ENCODE measurements at places on chromosomes 3 and 15. TPM values are rescaled to one million over a fixed set of nuclear protein-coding genes. Genes with fewer than 3 reads are reported as not detected.
A peak's percentile ranks its signal among the peaks of the same experiment; 100 is the strongest.

ARHGEF26 gene
- total RNA-seq = not detected

GRCh38 chr3:179068779-179069530 lies 2.7 kb downstream of the ZMAT3 start:
- no peak overlapping the region for H3K4me3 ChIP-seq
- peaks cover 3% of the 10 kb centered on the region for H3K36me3 ChIP-seq
- H3K27me3 ChIP-seq = no peaks in the 10 kb centered on the region
- H3K4me1 ChIP-seq = peaks cover 23% of the 10 kb centered on the region

- no peak for DNase-seq
- H3K4me3 ChIP-seq = no peak overlapping the region
- H3K27ac ChIP-seq = no peak overlapping the region
- H3K36me3 ChIP-seq = peaks cover 60% of the 10 kb centered on the region
Measured at GRCh38 chr3:52228266-52228665, 2.8 kb upstream of the TLR9 start.

IQCB1 gene
- total RNA-seq = 54.6 TPM

GRCh38 chr3:185961675-185962232 lies 23.9 kb upstream of the TRA2B start:
- H3K27me3 ChIP-seq = no peaks in the 10 kb centered on the region
- DNase-seq = no peak
- no peaks in the 10 kb centered on the region for H3K36me3 ChIP-seq
- no peaks in the 10 kb centered on the region for H3K4me1 ChIP-seq
- H3K4me3 ChIP-seq = no peak overlapping the region

DNA sequence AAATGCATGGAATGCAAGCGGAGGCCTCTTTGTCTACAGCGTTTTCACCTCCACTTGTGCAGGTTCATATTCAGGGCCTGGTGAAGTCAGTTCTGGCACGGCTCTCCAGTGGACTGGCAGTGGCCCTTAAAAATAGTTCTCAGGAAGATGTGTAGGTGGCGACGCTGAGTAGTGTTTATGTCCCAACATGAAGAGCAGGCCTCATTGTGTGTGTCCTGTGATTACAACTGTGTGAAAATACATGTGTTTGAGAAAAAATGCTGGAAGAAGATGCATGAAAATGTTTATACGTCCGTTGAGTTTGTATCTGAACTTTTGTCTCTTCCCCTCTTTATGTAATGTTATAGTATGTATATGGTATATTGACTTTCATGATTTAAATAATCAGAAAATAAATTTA lies 7.2 kb downstream of the LIPC start:
- no peak for DNase-seq
- no peak overlapping the region for H3K27ac ChIP-seq
- H3K4me1 ChIP-seq = no peaks in the 10 kb centered on the region
- H3K27me3 ChIP-seq = no peaks in the 10 kb centered on the region
- no peaks in the 10 kb centered on the region for H3K36me3 ChIP-seq
- no peak overlapping the region for H3K4me3 ChIP-seq

EPHB1 gene
- 0.87 TPM for total RNA-seq

DNA sequence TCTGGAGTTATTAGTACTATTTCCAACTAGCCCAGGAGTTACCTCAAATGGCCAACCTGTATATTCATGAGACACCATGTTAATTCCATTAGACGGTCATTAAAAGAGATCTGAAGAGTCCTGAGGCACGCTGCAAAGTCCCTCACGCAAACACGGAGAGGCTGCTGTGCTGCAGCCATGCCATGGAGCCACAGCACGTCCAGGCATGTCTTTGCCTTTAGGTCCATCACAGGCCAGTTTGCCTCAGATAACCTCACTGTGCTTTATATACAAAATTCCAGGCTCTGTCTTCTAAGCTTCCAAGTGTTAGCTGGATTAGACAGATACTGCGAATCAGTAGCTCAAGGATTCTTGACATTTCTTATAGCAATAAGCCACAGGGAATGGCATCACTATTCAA lies 9.8 kb upstream of the PLAAT1 start:
- no peaks in the 10 kb centered on the region for H3K36me3 ChIP-seq
- H3K4me1 ChIP-seq = no peaks in the 10 kb centered on the region
- no peak for DNase-seq
- no peaks in the 10 kb centered on the region for H3K27me3 ChIP-seq
- H3K4me3 ChIP-seq = no peak overlapping the region
- no peak overlapping the region for H3K27ac ChIP-seq

GPR171 gene
- 1.6 TPM for total RNA-seq

LRRC28 gene
- 38.9 TPM for total RNA-seq

FOXL2NB gene
- total RNA-seq = not detected

DNA sequence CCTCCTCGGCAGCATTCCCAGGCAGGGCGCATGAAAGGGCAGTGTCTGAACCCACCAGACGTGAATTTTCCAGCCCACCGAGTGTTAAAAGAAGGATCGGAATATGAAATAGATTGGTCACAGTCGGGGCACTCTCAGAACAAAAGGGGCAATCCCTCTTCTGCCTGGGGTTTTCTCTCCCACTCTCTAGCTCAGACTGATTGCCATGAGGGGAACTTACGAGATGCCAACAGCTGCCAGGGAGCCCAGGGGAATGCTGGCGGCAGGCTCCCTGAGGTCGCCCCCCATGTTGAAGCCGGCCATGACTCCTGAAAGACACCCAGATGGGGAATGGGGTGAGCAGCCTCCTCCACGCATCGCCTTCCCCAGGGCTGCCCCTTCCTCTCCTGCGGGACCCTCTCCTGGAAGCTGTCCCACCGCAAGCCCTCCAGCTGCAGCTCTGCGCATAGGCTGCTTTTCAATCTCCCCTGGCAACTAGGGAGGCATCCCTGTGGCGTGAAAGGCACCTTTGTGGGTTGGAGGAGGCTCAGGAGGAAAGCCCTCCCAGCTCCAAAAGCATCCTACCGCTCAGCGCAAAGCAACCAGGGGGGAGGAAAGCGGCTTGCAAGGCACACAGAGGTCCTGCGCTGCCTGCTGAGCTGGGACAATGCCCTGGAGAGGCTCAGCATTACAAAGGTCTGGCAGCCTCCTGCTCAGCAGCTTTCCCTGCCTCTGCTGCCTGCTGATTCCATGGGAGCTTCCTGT lies 64.8 kb upstream of the HEG1 start:
- no peaks in the 10 kb centered on the region for H3K36me3 ChIP-seq
- peak; percentile 29 for DNase-seq
- H3K4me3 ChIP-seq = no peak overlapping the region
- H3K27me3 ChIP-seq = no peaks in the 10 kb centered on the region

DNA sequence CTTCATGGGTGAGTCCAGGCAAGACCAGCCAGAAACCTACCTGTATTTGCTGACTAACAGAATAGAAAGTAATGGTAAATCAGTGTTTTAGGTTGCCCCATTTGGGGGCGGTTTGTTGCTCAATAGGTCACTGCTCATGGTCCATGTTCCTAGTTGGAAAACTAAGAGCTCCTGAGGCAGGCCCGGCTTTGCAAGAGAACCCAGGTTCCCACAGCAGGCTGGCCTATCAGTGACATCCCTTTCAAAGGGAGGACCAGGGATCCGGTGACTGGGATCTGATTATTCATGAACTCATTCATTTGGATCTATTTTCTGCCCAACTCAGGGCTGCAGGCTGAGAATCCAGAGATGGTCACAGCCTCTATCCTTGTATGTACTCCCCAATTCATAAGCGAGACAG lies 163.9 kb downstream of the WNT7A start:
- DNase-seq = no peak
- no peaks in the 10 kb centered on the region for H3K4me1 ChIP-seq
- H3K4me3 ChIP-seq = no peak overlapping the region
- H3K27me3 ChIP-seq = no peaks in the 10 kb centered on the region
- no peak overlapping the region for H3K27ac ChIP-seq
- no peaks in the 10 kb centered on the region for H3K36me3 ChIP-seq

CCR4 gene
- total RNA-seq = 0.12 TPM

DNA sequence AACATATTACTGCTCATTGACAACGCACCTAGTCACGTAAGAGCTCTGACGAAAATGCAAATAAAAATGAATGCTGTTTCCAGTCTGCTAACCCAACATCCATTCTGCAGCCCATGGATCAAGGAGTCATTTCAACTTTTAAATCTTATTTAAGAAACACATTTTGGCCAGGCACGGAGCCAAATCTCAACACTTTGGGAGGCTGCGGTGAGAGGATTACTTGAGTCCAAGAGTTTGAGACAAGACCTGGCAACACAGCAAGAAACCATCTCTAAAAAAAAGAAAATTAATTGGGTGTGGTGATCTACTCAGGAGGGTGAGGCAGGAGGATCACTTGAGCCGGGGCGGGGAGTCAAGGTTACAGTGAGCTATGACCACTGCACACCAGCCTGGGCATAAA lies 22.4 kb upstream of the TM4SF19 start:
- H3K36me3 ChIP-seq = peaks cover 65% of the 10 kb centered on the region
- H3K4me1 ChIP-seq = no peaks in the 10 kb centered on the region
- no peak overlapping the region for H3K4me3 ChIP-seq
- H3K27me3 ChIP-seq = no peaks in the 10 kb centered on the region

DNA sequence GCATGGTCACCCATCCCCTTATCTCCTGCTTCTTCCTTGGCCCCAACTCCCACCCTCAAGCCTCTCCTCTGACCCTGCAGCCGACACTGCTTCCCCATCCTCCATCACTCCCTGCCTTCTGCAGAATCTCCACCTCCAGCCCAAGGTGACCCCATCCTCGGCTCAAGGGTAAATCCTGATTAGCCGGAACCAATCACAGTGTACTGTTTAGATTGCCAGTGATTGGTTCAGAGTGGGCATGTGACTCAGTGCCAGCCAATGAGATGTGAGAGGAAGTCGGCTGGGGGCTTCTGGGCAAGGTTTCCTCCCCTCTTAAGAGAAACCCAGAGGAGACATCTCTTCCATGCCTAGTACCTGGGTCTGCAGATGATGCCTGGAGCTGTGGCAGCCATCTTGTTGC lies 10.3 kb downstream of the CACNA2D2 start:
- H3K27me3 ChIP-seq = no peaks in the 10 kb centered on the region
- no peak for DNase-seq
- no peak overlapping the region for H3K4me3 ChIP-seq
- H3K4me1 ChIP-seq = no peaks in the 10 kb centered on the region
- H3K36me3 ChIP-seq = no peaks in the 10 kb centered on the region
- H3K27ac ChIP-seq = no peak overlapping the region

DNA sequence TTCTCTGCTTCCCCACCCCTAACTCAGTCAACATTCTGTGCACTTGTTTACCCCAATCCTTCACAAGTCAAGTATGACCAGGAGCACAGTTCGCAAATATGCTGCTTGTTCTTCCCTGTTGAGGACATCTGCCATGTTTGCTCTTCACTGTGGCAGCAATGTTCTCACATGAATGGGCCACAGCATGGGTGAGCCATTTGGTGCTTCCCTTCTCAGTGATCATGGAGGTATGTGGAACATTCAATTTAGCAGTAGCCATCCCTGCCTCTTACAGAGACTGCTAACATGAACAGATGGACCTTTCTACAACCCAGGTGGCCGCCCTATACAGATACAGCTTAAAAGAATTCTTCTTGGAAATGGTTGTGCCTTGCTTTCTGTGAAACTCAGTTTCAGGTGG lies 660.1 kb upstream of the SGO1 start:
- DNase-seq = no peak
- H3K36me3 ChIP-seq = no peaks in the 10 kb centered on the region
- H3K27ac ChIP-seq = no peak overlapping the region
- no peaks in the 10 kb centered on the region for H3K4me1 ChIP-seq
- H3K4me3 ChIP-seq = no peak overlapping the region

GRCh38 chr3:55583475-55583874 lies 96.4 kb upstream of the WNT5A start:
- no peaks in the 10 kb centered on the region for H3K36me3 ChIP-seq
- DNase-seq = no peak
- no peak overlapping the region for H3K27ac ChIP-seq
- no peaks in the 10 kb centered on the region for H3K27me3 ChIP-seq

DNA sequence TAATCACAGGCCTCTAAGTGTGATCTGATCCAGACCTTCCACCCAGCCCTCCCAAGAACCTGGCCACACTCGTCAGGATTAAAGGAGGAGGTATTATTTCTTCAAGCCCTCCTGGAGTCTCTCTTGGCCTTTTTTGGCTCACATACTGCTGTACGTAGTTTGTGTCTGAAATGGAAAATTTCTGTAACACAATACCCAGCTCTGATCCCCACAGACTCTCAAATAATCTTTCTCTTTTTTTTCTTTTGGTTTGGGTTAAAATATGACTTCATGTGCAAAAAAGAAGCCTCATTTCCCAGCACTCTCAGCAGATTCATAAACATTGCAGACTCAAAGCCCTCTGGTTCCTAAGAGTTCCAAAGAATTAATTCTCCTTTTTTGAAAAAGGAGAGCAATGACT lies 96.5 kb upstream of the PHLDB2 start:
- H3K4me3 ChIP-seq = no peak overlapping the region
- no peak for DNase-seq
- no peaks in the 10 kb centered on the region for H3K27me3 ChIP-seq
- H3K27ac ChIP-seq = no peak overlapping the region

P2RY14 gene
- total RNA-seq = 7.0 TPM

- no peak overlapping the region for H3K27ac ChIP-seq
- no peak overlapping the region for H3K4me3 ChIP-seq
- H3K4me1 ChIP-seq = no peaks in the 10 kb centered on the region
- no peaks in the 10 kb centered on the region for H3K27me3 ChIP-seq
- DNase-seq = no peak
Measured at GRCh38 chr3:77404871-77405270, 365.0 kb downstream of the ROBO2 start.

DNA sequence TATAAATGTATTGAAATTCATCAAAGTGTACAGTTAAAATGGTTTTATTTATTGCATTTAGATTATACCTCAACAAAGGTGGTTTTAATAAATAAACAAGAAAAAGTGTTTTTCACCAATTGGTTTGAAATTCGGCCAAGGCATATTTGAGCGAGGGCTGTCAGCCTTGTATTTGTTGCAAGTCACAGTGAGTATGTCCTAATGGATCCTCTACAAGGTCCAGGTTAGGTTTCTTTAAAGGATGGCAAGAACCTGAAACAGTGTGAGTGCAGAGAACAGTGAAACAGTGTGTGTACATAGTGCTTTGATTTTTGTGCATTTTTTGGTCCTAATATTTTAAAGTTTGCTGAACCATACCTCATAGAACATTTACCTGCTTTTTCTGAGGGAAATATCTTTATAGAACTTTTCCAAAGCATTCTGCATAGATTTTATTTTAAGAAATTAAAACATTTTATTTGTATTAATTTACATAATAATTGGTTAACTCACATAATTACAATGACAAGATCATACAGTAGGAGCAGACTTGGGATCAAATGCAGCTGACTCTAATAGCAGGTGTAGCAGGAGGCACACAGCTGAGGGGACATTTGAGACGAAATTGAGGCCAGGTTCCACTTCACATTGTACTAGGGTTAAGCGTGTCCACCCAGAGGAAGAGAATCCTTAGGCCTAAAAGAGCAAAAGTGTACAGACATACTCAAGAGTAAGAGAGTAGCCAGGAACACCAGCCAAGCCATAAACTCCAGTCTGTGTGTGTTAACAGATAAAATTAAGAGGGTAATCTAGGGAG lies 428.8 kb upstream of the TPRG1 start:
- no peaks in the 10 kb centered on the region for H3K27me3 ChIP-seq
- no peaks in the 10 kb centered on the region for H3K36me3 ChIP-seq
- H3K27ac ChIP-seq = no peak overlapping the region
- no peak overlapping the region for H3K4me3 ChIP-seq
- no peak for DNase-seq
- no peaks in the 10 kb centered on the region for H3K4me1 ChIP-seq

All from B cell (primary cell).